ENCODE measurements at places on chromosomes 5 and 9.
A peak's percentile ranks its signal among the peaks of the same experiment; 100 is the strongest.

- peak; percentile 2 for DNase-seq
These were observed 23.7 kb downstream of the ACTL7A start for GRCh38 chr9:108885643-108886348.

GRCh38 chr5:99763021-99763774, 772.0 kb upstream of the FAM174A start:
- DNase-seq = no peak

GRCh38 chr5:137752905-137753690, 1.1 kb downstream of the HNRNPA0 start:
- no peak for DNase-seq

DNA sequence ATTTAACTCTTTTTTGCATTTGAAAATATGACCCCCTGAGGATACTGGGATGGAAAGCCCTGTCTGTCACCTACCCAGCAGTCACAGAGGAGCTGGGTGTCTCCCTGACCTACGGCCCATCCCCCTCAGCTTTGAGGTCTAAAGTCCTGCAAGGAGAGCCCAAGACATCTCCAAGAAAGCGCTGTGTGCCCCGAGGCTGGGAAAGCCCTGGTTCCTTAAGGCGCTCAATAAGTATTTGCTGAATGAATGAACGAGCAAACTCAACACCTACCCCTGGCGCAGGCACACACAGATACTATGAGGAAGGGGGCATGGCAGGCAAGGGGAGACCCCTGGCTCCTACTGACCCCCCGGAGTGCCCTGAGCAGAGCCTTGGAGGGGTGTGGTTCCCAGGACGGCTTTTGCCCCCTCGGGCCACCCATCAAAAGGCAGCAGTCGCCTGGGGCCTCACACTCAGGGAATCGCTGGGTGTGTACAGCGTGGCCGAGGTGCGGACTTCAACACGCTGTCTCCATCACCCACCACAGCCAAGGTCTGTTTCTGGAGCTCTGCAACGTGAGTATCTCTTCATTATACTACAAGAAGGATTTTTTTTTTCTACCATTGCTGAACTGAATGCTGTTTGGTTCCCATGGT, 211.6 kb downstream of the ERCC6L2 start:
- DNase-seq = no peak

DNA sequence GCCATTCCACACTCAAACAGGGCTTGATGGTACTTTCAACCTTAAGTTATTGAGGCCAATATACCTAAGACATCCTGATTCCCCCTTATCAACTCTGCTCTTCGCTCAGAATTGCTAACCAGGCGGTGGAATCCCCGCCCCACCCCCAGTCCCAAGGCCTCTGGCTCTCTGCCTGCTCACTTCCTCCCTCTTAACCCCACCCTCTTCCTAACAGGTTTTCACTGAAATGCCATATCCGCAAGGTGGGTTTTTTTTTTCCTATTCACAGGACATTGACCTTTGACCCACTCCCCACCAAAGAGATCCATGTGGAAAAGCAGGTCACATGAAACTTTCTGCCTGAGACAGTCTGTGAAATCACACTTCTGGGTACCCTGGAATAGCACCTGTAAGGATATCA, 66.6 kb upstream of the IFNK start:
- DNase-seq = no peak

GRCh38 chr5:178627259-178627598, 379 bp upstream of the CLK4 start:
- DNase-seq = no peak

Measured in HCT116 (cell line).